ENCODE measurements at places on chromosomes 6 and 20. TPM values are rescaled to one million over a fixed set of nuclear protein-coding genes. Genes with fewer than 3 reads are reported as not detected.

GRCh38 chr6:24987446-24988115 is 51.8 kb upstream of the RIPOR2 start:
- no peak for DNase-seq

GRCh38 chr6:49004801-49005200 is 458.3 kb downstream of the MMUT start:
- no peak for DNase-seq

DNA sequence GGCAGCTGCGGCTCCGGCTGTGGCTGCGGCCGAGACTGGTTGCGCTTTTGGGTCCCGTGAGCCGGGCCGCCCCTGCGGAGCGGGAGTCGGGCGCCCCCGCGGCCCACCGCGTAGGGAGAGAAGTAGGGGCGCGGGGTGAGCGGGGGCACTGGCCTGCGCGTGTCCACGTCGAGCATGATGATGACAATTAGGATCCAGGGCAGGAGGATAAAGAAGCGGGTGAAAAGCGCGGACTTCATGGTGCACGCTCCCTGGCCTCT is 739 bp downstream of the B3GAT2 start:
- DNase-seq = no peak

The ZFP64 gene
- 21.2 TPM for total RNA-seq

The PBOV1 gene
- not detected for total RNA-seq

DNA sequence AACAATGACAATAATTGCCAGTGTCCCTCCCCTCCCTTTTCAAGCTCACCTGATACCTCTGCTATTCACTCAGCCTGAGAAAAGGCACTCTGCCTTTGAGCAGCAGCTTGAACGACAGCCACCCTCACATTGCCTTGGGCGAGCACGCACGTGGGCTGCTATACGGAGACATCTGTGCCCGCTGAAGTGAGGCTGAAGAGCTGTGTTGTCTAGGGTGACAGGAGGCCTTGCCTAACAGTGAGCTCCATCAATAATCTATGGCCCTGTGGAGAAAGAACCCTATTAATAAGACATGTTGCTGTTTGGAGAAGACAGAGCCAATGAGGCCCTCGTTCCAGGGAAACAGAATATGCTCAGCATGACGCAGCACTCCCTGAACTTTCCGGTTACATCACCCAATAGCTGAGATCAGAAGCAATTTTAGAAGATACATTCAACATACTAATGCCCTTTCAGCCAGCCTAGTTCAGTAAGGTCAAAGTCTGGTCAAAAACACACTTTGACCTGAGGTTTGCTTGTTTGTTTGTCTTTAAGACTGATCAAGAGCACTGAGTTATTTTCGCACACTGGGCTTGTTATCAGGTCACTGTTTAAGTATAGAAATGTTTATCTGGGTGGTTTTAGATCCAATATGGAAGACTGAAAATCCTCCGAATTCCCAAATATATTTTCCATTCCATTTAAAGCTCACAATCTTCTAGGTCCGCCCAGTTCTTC is 30.6 kb downstream of the RBM24 start:
- DNase-seq = no peak

- no peak for DNase-seq
These were observed 260.5 kb downstream of the DLL1 start for GRCh38 chr6:170030284-170030815.

All from ureter (tissue), 1 donor.